HEK293T (cell line): ENCODE measurements at places on chromosomes 4 and X.

- DNase-seq, result no peak
Observed at GRCh38 chr4:56531149-56531770, 25.7 kb downstream of the ARL9 start.

- DNase-seq, result no peak
Observed at GRCh38 chr4:72983709-72984108, 85.8 kb downstream of the COX18 start.

- no peak for DNase-seq
Observed at GRCh38 chr4:68927165-68927564, 24.4 kb downstream of the UGT2A3 start.

- no peak for DNase-seq
Observed at GRCh38 chrX:9378980-9379696, 85.7 kb upstream of the TBL1X start.

DNA sequence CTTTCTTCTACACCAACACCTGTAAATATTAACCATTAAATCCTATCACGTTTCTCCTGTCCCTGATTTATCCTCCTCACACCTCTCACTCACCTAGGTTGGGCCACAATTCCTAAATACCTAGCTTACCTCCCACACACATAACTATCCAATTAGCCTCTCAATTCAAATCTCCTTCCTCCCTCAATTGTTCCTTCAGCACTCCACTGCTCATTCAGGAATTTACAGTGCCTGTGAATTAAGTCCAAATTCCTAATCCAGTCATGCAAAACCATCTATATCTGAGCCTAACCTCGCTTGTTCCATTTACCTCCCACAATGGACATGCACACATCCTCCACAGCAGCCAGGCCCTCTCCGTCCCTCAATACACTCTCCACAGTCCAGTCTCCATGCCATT, 17.5 kb downstream of the ANXA5 start:
- no peak for DNase-seq

DNA sequence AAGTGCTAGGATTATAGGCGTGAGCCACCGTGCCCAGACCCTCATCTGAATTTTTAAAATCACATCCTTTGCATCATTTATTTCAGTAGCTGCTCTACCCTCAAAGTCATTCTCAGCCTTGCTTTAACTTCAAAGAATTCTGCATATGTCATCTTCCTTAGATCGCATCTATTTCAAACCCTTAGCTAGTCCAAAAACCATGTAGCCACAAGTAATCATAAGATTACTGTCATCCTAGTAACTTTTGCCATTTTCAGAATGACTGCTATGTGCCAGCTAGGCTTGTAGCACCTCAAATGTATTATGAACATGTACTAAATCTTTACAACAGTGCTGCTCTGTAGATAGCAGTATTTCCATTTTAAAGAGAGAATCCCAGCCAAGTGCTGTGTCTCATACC, 45.5 kb upstream of the KLF3 start:
- DNase-seq, result no peak
